Fibroblast of the conjunctiva (primary cell): ENCODE measurements at places on chromosomes 5 and 9.

- no peak for DNase-seq
Observed at GRCh38 chr9:122016744-122017143, 76.4 kb downstream of the TTLL11 start.

- DNase-seq: no peak
Observed at GRCh38 chr9:20786807-20787206, 102.7 kb downstream of the FOCAD start.

DNA sequence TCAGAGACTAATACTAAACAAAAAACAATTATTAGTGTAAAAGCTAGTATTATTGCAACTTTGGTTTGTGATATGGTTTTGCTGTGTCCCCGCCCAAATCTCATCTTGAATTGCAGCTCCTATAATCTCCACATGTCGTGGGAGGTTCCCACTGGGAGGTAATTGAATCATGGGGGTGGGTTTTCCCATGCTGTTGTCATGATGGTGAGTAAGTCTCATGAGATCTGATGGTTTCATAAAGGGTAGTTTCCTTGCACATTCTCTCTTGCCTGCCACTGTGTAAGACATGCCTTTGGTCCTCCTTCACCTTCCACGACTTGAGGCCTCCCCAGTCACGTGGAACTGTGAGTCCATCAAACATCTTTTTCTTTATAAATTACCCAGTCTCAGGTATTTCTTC lies 325.9 kb upstream of the DAB2 start:
- no peak for DNase-seq

- DNase-seq: no peak
Observed at GRCh38 chr9:105293408-105293807, 49.0 kb downstream of the SLC44A1 start.

DNA sequence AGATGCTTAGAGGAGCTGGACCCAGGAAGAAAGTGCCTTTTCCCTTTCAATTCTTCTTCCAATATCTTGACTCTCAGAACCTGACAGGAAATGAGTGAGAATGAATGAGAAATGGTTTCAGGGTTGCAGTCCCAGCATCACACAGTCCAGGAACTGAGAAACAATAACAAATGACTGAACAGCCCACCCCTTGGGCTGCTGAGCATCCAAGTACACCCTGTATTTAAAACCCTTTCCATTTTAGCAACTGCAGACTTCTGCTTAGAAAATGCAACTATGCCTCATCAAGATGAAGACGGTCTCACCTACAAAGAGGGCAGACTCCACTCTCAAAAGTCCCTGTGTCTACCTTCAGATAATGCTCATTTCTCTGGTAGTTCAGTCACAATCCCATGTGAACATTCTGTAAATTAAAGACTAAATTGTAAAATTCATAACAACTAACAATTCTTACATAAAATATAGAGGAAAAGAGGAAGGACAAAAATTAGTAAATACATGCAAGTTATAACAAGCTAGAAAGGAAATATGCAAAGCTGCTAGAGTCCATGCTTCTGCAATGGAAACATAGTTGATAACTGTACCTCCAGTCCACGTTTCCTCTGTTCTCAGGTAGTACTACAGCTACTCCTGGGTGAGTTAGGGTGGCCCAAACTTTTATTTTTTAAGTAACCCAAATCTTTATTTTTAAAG lies 316.5 kb downstream of the ICE1 start:
- DNase-seq: no peak

DNA sequence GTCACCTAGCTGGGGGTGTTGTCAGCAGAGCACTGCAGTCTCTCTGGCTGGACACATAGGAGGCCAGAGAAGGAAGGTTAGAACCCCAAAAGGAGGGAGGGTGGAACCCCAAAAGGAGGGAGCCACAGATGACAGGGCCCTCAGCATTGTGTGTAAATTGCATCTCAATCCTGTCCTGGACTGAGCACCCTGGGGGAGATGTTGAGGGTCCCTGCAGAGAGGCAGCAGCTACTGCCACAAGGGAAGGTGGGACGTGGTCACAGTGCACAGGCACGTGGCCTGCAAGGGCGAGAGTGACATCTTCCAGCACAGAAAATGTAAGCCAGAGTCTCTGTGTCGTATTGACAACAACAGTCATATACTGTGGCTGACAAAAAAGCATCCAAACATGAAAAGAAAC lies 36.5 kb upstream of the CEP72 start:
- DNase-seq: no peak

- no peak for DNase-seq
Observed at GRCh38 chr9:97773723-97774122, 76.6 kb upstream of the XPA start.

DNA sequence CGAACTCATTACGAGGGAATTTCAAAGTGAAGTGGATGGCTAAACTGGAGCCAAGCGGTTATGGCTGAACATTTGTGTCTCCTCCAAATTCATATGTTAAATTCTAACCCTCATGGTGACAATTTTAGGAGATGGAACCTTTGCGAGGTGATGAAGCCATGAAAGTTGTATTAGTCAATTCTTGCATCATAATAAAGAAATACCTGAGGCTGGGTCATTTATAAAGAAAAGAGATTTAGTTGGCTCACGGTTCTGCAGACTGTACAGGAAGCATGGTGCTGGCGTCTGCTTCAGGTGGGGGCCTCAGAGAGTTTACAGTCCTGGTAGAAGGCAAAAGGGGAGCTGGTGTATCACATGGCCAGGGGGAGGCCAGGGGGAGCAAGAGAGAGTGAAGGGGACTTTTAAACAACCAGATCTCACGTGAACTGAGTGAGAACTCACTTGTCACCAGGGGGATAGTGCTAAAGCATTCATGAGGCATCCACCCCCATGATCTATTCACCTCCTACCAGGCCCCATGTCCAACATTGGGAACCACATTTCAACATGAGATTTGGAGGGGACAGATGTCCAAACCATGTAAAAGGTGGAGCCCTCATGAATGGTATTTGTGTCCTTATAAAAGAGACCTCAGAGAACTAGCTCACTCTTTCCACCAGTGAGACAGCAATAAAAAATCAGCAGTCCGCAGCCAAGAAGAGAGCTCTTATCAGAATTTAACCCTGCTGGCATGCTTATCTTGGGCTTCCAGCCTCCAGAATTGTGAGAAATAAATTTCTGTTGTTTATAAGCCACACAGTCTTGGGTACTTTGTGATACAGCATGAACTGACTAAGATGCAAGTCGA lies 143.4 kb downstream of the MTRR start:
- DNase-seq: no peak

DNA sequence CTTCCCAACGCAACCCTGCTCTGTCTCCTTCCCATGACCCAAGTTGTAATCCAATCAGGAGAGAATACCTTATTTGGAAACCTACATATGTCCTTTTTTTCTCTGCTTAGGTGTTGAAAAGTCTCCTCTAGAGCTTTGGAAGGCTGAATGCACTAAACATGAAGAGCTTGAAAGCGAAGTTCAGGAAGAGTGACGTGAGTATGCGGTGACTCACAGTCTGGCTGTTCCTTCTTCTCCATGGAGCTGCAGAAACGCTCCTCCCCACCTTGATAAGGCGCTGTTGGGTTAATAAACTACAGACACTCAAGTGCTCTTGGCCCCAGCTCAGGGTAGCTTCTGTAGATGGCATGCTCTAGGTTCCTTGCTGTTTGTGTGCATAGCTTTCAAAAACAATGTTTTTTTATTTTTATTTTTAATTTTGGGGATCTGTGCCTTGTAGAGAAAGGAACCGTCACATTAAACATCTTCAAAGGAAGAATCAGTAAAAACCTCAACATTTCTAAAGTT lies 30.7 kb downstream of the RAI14 start:
- peak; percentile 86 for DNase-seq
